ENCODE measurements at places on chromosomes 3 and 15.

DNA sequence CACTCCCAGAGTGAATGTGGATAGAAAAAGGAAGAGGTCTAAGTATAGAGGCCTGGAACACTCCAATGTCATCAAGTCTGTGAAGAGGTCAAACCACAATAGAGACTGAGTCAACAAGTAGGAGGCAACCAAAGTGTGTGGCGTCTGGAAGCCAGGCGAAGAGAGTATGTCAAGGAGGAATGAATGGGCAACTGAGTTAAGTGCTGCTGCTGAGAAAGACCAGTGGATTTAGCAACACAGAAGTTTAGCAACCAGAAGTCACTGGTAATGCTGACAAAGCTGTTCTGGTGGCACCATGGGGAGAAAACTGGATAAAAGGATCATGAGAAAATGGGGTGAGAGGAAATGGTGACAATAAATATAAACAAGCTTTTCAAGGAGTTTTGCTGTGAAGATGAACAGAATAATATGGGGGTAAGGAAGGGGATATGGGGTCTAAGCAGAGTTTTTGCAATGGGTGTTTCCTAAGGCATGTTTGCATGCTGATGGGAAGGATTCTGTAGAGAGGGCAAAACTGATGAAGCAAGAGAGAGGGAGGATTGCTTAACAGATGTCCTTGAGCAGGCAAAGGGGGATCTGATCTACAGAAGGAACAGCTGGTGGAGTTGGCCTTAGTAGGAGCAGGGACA is 38.4 kb downstream of the PCOLCE2 start:
- DNase-seq, result no peak

- DNase-seq, result no peak
Observed at GRCh38 chr3:139611528-139611927, 66.2 kb downstream of the NMNAT3 start.

DNA sequence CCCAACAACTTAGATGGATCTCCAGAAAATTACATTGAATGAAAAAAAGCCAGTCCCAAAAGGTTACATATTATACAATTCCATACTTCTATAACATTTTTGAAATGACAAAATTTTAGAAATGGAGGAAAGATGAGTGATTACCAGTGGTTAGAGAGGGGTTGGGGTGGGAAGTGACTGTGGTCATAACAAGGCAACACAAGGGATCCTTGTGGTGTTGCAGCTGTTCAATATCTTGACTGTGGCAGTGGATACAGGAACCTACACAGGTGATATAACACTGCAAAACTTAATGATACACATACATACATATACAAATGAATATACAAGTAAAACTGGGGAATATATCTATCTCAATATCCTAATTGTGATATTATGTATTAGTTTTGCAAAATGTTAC is 9.6 kb downstream of the GOLGB1 start:
- no peak for DNase-seq

GRCh38 chr3:86914670-86915069 is 76.3 kb downstream of the VGLL3 start:
- DNase-seq, result no peak

DNA sequence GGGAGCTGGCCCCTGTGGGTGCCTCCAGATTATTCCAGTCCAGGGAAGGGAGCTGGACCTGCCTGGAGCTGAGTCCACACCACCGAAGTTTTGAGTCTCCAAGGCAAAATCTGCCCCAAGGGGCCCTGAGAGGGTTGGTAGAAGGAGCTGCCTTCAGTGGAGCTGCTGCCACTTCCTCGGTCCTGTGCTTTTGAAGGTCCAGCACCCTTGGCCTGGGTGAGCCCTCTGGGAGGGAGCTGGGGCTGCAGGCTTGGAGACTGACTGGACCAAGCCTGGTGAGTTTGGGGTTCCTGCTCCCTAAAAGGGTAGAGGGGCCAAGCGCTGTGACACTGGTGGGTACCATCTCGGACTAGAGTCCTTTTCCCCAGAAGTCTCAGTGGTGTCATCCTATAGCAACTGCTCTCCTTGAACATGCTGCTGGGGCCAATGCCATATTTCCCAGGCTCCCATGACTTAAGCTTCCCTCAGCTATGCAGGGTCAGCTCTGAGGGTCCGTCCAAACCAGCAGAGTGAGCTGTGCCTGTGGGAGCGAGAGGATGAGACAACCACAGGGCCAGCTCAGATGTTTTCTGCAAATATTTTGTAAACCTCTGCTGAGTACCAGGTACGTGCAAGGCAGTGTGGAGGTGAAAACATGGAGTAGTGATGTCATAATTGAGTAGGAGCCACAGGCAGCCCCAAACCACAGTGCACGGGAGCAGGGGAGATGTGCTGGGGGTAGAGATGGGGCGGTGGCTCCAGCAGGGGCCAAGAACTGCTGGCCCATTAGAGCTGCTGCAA is 96.0 kb downstream of the ABHD5 start:
- DNase-seq, result no peak

- no peak for DNase-seq
Observed at GRCh38 chr3:186022931-186023330, 85.1 kb upstream of the TRA2B start.

GRCh38 chr15:89531796-89532537 is 35.6 kb upstream of the RHCG start:
- DNase-seq, result no peak

- no peak for DNase-seq
Observed at GRCh38 chr3:25556447-25556846, 108.3 kb downstream of the TOP2B start.

- DNase-seq, result no peak
Observed at GRCh38 chr3:112407214-112407887, 74.4 kb downstream of the CD200 start.

DNA sequence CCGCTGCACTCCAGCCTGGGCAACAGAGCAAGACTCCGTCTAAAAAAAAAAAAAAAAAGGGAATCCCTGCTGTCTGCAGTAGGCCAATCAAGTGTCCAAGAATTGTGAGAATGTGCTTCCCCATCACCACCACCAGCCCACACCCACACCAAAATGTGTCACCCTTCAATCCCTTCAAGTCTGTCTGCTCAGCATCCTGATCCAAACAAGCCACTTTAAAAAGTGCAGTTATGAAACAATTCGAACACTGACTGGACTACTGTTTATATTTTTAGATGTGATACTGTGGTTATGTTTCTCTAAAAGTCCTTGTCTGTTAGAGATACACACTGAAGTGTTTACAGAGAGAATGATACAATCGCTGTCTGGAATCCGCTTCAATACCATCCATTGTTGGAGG is 78.1 kb upstream of the CGNL1 start:
- no peak for DNase-seq

- no peak for DNase-seq
Observed at GRCh38 chr3:14852058-14852594, 33.4 kb downstream of the FGD5 start.

DNA sequence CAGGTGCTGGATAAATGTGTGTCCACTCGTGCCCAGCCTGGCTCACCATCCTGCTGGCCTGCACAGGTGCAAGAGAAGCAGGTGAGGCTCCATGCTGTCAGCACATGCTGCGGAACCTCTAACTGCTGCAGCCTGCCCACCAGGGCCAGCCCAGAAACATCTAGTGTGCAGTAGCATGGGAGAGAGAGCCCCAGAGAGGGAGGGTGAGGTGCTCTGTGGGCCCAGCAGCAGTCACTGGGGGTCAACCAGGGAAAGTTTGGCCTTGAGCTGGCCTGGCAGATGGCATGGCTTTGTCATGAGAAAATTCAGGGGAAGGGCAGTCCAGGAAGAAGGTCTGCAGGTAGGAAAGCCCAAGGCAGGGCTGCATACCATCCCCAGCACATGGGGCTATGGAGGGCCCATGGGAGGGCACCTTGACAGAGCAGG is 18.2 kb upstream of the PRR23E start:
- DNase-seq, result no peak

DNA sequence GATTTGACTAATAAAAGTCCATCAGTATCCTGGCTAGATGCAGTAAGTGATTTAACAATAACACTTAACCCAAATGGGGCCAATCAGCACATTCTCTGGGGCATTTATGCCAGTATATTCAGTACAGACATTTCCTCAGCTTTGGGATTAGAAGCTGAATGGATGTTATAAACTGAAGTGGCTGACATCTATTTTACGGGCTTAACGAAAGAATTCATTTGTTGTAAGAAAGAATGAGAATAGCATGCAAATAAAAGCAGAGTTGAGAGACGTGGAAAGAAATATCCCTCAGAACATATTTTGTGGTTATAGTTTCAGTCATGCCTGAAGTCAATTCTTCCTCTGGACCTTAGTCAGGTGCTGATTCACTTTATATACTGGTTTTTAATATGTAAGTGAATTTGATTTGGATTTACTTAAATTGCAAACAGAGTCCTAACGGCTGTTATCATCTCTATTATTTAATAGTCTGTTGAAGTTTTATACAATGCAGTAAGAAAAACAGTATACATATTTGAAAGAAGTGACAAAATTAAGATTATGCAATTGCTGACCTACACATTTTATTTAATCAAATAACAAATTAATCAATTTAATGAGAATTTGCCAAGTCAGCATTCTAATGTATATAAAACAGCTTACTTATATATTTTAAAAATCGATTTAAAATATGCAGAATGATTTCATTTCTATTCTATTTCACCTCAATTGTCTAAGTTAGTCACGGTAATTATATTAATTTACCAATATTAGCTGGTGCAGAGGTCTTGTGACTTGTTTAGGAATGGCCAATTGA is 513.9 kb upstream of the CADM2 start:
- DNase-seq, result no peak

- no peak for DNase-seq
Observed at GRCh38 chr3:5572168-5572567, 384.7 kb downstream of the EDEM1 start.

GRCh38 chr3:120795959-120796358 is 53.4 kb downstream of the GTF2E1 start:
- no peak for DNase-seq

DNA sequence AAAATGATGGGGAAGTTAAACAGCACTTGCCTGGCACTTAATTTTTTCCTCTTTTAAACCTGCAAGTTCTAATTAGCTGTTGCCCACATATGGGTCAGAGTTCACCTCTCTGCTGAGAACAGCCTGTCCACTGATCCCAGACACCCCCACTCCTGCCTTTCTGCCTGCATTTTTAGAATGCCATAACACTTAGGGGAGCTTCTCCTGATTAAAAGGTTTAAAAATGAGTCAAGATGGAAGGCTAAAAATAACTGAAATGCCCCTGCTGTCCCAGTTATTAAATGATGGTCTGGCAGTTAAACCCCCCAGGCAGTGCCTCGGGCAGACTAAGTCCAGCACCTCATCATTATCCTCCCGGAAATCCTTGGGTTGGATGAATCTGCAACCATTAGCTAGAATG is 913.6 kb upstream of the ARPP21 start:
- DNase-seq, result no peak

GRCh38 chr3:78086150-78086549 is 1046.3 kb downstream of the ROBO2 start:
- no peak for DNase-seq

DNA sequence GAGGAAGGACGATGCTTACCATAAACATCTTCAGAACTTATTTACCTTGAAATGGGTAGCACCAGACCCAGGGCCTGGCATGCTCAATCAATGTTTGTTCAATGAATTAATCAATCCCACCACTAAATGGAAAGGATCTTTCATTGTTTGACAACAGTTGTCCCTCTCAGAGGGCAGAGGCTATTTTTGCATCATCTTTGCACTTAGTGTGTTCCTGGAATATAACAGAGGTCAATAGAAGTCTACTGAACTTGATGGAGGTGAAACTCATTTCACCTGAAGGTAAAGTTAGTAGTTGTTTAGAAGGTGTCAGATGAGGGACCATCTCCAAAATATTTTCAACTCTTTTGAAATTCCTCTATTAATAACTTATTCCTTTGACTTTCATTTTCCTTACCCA is 36.9 kb upstream of the LACTB start:
- no peak for DNase-seq

DNA sequence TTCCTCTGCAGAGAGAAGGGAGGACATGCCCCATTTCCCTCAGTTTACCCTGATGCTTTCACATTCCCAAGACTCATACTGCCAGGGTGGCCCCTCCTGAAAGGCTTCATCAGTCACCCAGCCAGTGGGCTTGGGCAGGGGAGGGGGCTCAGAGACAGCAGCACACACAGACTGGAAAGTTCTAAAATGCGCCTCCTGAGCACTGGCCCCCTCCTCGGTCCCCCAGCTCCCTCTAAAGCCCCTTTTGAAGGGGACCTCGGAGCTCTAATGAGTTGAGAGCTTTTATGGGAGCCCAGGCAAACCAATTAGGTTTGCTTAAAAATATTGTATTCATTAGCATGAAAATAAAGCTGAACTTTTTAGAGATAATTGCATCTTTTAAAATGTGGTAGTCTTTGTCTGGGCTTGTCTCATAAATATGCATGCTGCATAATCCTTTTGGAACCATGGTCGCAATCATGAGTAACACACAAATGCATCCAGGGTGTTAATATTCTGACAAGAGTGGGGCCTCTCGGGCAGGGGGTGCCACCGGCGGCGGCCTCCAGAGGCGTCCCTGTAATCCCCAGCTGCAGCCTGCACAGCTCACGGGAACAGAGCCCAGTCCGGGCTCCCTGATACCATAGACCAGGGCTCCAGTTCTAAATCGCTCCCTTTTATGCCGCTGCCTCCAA is 78.5 kb downstream of the RPLP1 start:
- DNase-seq, result no peak

DNA sequence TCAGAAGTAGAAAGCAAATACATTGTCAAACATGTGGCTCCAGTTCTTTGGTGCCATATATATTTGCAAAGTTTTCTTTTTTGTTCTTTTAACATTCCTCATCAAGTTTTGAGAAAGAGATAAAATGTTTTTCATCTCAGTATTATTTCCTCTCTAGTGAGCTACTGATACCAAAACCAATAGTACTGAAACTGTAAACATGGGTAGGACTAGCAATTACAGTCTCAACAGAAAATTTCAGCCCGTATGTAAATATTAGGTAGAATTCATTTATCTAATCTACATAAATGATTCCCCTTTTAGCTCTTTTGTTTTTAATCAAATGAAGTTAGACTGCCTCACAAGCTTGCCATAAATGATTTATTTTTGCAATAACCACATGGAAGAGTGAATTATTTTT is 21.4 kb downstream of the SECISBP2L start:
- no peak for DNase-seq

Measured in stimulated activated CD8-positive, alpha-beta memory T cell treated with anti-CD3 and anti-CD28 coated beads, Interleukin-4, amount 100 ng/mL, for 1 hour (primary cell).